ENCODE measurements at places on chromosomes 13 and 19. TPM values are rescaled to one million over a fixed set of nuclear protein-coding genes. Genes with fewer than 3 reads are reported as not detected.

IGFL1 gene
- not detected for total RNA-seq

ZNF44 gene
- 3.6 TPM for total RNA-seq

DNA sequence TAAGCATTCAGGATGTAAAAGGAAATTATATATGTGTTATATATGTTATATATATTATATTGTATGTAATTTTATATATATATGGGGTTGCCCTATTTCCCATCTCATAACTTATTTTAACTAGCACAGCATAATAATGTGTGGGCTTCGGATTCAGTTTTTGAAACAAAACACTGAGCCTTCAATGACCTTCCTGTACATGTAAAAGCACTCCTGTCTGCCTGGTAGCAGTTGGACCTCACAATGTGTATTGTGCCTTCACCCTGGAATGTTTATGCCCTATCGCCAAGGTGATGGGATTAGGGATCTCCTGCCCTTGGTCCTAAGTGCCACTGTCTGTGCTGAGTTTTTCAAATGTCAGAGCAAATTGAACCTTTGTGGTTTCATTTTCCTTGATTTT, 968.8 kb downstream of the TUBA3C start:
- no peak for DNase-seq

ZNF844 gene
- not detected for total RNA-seq

DNA sequence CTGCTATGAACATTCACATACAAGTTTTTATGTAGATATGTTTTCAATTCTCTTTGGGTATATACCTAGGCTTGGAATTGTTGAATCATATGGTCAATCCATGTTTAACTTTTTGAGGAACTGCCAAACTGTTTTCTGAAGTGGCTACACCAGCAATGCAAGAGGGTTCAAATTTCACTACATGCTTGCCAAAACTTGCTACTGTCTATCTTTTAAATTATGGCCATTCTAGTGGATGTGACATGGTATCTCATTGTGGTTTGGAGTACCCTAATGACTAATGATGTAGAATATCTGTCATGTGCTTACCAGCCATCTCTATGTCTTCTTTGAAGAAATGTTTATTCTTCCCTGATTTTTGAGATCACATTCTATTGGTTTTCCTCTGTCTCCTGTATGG, 860.3 kb downstream of the DIAPH3 start:
- no peak for DNase-seq

- DNase-seq: no peak
These were observed 283.1 kb downstream of the TDRD3 start for GRCh38 chr13:60679928-60680694.

- DNase-seq: no peak
These were observed 48.0 kb downstream of the LNX2 start for GRCh38 chr13:27572234-27572901.

DNA sequence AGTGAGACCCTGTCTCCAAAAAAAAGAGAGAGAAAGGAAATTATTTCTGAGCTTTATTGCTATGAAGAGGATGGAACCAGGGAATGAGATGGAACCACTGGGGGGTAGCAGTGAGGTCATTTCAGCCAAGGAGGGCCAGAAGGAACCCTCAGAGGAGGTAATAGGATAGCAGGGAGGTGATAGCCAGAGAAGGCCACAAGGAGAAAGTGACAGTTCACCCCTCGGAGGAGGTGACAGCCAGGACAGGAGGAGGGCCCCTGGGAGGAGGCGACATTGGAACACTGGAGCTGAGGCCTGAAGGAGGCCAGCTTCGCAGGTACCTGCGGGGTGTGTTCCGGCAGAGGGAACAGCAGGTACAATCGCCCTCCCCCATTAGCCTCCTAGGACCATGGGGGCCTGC, 675 bp upstream of the PGPEP1 start:
- DNase-seq: no peak

DNA sequence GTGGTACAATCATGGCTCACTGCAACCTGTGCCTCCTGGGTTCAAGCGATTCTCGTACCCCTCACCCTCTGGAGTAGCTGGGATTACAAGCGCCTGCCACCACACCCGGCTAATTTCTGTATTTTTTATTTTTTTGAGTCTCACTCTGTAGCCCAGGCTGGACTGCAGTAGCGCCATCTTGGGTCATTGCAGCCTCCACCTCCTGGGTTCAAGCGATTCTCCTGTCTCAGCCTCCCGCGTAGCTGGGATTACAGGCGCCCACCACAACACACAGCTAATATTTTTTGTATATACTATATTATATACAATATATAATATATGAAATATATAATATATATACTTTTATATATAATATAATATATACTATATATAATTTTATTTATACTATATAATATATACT, 52.5 kb downstream of the COLGALT1 start:
- DNase-seq: no peak

PABPC3 gene
- total RNA-seq: 0.59 TPM

GRCh38 chr13:20174656-20175405, 14.0 kb upstream of the GJA3 start:
- DNase-seq: peak; percentile 90

DNA sequence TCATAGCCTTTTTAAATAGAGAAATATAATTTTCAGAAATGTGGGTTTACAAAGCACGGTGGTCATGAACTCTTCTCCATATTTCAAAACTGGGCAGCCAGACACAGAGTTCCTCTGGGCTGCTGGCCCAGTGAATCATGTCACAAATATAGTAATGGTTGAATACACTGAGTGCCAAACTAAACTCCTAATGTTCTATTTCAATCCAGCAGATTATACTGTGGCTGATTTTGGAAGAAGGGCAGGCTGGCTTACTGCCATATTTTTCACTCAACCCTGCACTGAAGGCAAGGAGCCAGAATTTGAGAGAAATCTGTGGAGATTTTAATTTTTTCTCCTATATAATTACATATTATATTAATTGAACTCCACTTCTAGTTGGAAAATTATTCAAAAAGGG, 17.0 kb upstream of the PRR20A start:
- no peak for DNase-seq

ZNF780A gene
- 18.9 TPM for total RNA-seq

DNA sequence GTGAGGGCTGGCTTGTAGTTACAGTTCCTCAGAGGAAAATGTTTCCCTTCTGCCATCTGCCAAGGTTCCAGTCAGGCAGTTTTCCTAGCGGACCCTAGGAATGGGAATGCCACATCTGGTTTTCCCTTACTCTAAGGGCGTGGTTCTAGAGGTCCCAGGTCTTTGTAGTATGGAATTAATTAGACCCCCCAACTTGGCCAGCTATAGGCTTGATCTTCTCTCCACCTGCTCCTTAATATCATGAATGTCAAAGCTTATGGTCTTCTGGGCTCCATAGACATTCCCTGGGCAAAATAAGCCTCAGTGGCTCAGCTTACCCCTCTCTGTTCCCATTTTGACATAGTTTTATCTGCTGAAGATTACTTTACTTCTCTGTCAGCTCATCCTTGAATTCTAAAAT, 70.0 kb downstream of the ZNF568 start:
- DNase-seq: no peak

DNA sequence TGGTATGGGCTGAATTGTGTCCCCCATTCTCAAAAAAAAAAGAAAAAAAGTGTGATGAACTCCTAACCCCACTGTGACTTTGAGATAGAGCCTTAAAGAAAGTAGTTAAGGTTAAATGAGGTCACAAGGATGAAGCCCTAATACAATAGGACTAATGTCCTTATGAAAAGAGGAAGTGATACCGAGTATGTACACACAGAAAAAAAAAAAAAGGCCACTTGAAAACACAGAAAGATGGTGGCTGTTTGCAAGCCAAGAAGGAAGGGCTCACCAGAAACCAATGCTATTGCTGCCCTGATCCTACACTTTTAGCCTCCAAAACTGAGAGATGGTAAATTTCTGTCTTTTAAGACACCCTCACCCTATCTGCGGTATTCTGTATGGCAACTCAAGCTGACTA, 955.6 kb downstream of the PCDH17 start:
- no peak for DNase-seq

DNA sequence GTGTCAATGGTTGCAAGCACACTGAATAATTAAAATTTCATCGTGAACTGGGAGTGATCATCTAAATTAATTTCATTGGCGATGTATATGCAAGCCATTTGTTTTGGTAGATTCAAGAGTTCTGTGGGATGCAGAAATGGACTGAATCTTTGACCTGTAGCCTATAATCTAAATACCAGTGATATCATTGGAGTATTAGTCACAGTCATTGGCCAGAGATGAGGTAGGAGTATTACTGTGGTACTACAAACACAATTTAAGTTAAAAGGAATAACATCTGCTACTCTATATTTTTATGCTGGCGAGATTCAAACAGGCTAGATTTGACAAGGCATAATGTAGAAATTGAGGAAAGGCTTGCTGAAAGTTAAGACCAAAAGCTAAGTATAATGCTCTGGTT, 14.0 kb downstream of the FRY start:
- DNase-seq: no peak

DNA sequence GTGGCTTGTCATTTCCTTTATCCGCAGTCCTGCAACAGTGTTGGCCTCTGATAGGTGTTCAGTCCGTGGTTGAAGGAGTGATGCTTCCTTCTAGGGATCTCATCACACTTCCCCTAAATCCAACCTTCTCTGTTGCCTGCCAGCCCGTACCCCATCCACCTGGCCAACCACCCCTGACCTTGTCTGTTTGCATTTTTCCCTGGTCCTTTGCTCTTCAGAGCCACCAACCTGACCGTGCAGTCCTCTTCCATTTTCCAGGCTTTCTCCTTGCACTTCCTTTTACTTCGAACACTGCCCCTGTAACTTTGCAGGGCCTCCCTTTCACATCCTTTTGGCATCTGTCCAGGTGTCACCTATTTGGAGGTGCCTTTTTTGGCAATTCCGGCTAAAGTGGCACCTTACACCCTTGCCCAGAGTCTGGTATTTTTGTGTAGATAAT, 696 bp downstream of the ZNF460 start:
- no peak for DNase-seq

DNA sequence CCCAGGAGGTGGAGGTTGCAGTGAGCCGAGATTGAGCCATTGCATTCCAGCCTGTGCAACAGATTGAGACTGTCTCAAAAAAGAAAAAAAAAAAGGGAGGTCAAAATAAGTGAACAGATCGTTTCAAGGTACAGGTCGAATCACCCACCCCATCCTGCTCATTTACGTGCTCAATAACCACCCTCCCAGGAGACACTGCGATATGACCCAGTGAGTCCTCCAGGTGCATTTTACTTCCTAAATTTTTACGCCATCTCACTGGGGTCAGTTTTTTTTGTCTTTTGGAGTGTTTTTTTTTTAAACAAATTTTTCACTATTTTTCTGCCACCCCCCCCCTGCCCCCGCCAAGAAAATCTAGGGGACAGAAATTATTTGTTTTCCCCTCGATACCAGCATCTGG, 68.1 kb downstream of the ZNF486 start:
- no peak for DNase-seq

DNA sequence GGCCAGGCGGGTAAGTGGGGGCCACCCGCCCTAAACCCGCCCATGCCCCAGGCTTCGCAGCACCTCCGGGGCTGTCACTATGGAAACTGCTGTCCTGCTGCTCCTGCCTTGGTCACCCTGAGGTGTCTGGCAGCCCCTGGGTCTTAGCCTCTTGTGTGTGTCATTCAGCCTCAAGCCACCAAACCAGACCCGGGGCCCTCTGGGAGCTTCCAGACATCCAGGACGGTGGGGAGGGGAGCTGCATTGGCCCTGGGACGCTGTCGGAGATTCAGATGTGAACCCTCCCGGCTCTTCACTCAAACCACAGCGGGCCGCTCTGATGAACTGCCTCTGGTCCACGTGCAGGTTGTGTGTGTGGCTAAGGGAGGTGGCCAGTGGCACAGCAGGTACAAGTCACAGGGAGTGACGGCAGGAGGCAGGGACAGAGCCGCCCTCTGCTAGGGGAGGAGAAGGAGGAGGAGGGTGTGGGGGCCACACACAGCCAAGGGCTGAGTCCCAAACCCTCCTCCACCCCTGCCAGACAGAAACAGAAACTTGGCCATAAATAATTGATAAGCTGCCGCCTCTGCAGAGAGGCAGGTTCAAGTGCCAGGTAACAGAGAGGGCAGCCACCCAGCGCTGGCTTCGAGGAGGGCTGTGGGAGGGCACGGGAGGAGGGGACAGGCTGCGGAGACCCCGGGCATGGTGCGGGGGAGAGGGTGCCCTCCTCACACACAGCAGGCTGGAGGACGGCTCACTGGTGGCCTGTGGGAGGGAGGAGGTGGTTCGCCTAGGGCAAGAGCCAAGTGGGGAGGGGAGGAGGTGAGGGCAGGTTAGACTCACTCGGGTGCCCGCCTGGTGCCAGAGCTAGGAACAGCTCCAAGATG, 8.0 kb downstream of the NANOS3 start:
- DNase-seq: no peak

DNA sequence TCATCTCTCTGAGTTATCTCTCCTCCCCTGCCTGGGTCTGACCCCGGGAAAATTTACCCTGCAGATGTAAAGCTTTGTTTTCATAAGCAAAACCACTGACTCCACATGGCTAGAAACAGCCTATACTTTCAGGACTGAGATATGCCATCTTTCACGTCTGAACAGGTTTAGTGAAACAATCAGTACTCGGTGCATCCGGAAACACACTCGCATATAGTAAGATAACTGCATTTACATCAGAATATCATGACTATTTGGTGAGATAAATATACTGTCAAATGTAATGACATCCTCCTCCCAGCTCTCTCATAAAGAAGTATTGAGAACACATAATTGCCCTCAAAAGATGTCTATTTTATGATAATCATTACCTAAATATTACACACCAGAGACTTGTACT, 172.8 kb downstream of the EFNB2 start:
- DNase-seq: no peak

GRCh38 chr13:29905845-29906244, 55.4 kb upstream of the UBL3 start:
- no peak for DNase-seq

DNA sequence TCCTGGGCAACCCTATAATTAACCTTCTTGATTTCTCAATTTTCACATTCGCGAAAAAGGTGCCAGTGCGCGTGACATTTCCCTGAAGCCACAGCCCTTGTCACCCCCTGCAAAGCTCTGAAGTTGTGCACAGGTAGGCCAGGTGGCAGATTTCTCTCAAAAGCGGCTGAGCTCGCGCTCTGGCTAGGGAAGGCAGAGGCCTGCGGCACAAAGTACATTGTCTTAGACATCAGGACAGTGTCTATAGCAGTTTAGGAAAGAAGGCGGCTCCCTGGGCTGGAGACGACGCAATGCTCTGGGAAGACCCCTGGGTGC, 42.9 kb upstream of the ZNF14 start:
- DNase-seq: no peak

All from HCT116 (cell line).